ENCODE measurements at places on chromosomes 12 and 14.

DNA sequence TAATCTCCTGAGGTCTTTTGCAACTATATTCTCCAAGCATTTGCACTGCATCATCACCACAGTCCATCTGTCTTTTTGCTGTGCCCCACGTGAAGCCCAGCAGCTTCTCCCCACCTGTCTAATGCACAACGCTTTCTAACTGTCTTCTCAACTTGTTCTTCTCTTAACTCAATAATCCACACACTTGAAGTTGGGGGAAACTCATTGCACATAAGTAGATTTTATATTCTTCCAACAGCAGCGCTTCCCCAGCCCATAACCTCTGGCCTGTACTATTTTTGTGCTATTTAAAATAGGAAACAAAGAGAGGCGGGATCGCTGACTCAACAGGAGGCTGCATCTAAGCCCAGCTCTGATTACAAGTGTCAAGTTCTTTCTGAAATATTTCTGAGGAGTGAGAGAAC lies 226.7 kb downstream of the GXYLT1 start:
- no peak for DNase-seq

DNA sequence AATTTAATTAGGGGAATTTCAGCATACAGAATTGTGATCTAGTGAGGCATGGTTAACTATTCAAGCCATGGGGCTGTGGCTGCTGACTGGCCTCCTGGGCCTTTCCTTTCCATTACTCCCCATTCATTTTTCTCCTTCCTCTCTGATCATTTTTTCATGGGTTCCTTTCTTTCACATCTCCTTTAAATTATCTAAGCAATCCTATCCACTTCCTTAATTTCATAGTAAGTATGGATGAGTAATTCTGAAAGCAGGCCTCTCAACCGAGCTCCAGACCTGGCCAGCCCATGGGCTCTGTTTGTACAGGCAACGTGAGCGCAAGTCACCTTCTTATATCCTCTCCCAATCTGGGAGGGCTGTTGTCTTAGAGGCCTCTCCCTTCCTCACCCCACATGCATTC lies 13.4 kb downstream of the CKAP4 start:
- DNase-seq = no peak

DNA sequence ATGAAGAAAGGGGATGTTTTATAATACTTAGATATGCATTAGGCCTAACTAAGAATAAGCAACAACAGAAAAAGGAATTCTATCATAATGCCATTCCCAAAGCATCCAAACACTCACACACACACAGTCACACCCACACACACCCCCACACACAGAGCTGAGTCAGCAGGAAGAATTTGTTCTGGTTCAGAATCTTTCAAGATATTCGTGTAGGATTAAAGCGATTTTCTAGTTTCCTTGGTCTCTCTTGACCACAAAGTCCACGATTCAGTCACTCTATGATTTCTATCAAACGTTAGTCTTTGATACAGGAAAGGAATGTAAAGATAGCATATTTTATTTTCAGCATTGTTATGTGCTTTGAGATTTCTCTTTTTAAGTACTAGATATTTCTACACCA lies 382.6 kb upstream of the DCN start:
- no peak for DNase-seq

DNA sequence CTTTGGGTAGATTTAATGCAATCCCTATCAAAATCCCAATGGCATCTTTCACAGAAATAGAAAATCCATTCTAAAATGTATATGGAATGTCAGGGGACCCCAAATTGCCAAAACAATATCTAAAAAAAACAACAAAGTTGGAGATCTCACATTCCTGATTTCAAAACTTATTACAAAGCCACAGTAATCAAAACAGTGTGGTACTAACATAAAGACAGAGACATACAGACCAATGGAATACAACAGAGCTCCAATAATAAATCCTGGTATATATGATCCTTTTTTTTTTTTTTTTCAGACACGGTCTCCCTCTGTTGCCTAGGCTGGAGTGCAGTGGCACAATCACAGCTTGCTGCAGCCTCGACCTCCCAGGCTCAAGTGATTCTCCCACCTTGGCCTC lies 4.7 kb downstream of the TMBIM4 start:
- no peak for DNase-seq

DNA sequence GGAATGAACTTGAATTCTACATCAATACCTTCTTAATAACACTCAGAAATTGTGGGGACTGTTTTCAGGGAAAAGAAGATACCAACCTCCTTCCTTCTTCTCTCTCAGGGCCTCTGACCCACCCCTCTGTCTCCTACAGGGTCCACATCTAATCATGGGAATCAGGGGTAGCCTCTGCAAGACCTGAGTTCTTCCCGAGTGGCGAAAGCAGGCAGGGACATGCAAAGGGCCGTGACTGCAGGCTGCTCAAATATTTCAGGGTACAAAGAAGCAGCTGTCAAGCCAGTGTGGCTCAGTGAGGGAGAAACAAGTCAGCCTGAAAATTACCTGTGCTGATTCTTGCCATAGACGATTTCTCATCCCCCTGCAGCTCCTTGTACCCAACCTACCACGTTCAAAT lies 123.1 kb upstream of the PARP11 start:
- no peak for DNase-seq

GRCh38 chr14:55718551-55718950 lies 138.5 kb downstream of the KTN1 start:
- no peak for DNase-seq

GRCh38 chr12:104387190-104387589 lies 69.6 kb upstream of the CHST11 start:
- DNase-seq = no peak

DNA sequence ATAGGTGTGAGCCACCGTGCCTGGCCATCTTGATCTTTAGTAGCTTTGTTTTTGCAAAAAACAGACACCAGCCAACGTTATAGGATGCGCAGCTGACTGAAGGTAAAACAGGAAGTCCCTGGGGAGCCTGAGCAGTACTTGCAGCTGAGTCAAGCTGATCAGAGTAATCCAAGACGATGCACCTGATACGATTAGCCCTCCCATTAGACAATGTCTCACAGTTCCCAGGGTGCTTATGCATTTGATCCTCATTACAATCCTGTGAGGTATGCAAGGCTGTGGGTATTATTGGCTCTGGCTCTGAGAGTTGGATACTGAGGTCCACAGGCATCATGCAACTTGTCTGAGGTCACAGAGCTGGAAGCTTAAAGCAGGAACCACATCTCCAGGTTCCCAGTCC lies 8.1 kb downstream of the KRT18 start:
- DNase-seq = no peak

- no peak for DNase-seq
These were observed 78.8 kb downstream of the SPPL3 start for GRCh38 chr12:120825337-120825736.

- DNase-seq = no peak
These were observed 23.0 kb downstream of the ZFHX2 start for GRCh38 chr14:23528555-23528954.

GRCh38 chr14:50756300-50756699 lies 74.7 kb downstream of the NIN start:
- DNase-seq = no peak

Data from NCI-H446 treated with DMSO at 0.1 percent for 48 hours (cell line).